Activated CD4-positive, alpha-beta T cell treated with anti-CD3 and anti-CD28 coated beads for 48 hours (primary cell): ENCODE measurements at places on chromosomes 6 and 20.

GRCh38 chr6:12203001-12203400, 87.2 kb upstream of the EDN1 start:
- no peak for DNase-seq

- DNase-seq, result no peak
Observed at GRCh38 chr6:32133786-32134185, 3.7 kb upstream of the FKBPL start.

GRCh38 chr6:127207591-127208120, 59.0 kb upstream of the RNF146 start:
- DNase-seq, result no peak

DNA sequence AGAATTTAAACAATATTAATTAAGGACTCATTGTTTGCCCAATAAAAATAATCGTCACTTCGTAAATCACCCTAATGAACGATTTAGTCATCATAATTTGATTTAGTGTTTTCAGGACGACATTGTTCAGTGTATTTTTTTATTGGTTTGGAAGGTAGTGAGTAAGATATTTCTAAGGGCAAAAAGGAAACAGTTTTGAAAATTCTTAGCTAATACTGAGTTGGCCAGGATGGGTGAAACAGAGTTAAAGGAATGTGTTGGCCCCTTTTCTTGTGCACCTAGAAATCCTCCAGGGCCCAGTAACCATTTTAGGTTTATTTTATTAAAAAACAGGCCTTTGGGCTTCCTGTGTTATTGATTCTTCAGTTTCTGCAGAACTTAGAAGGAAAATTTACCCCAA, 25.3 kb downstream of the ANKS1A start:
- DNase-seq, result no peak

- no peak for DNase-seq
Observed at GRCh38 chr6:154012852-154013251, 26.2 kb upstream of the OPRM1 start.

- no peak for DNase-seq
Observed at GRCh38 chr6:25320459-25320858, 41.3 kb downstream of the CARMIL1 start.

DNA sequence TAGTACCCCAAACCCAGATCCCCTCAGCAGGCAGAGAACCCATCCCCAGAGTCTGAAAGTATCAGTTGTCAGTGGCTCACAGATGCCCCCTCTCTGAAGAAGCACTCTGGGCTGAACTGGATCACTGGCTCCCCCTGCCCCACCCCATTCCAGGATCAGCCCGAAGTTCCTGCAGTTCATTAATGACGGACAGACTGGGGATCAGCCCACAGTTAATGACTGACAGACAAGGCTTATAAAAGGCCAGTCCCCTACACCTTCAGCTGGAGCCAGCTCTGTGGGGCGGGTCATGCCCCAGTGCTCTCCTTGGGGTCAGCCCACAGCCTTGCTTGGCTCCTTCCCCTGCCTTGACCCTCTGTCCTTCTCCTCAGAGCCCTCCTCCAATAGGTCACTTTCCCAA, 21.7 kb downstream of the KIAA1755 start:
- no peak for DNase-seq

GRCh38 chr6:93416571-93417420, 2.6 kb downstream of the EPHA7 start:
- peak; percentile 7 for DNase-seq

GRCh38 chr6:90982051-90982450, 395.2 kb upstream of the MAP3K7 start:
- DNase-seq, result no peak

- DNase-seq, result no peak
Observed at GRCh38 chr20:33828326-33828844, 17.2 kb downstream of the CHMP4B start.

GRCh38 chr20:1900321-1900801, 5.2 kb downstream of the SIRPA start:
- DNase-seq, result no peak

DNA sequence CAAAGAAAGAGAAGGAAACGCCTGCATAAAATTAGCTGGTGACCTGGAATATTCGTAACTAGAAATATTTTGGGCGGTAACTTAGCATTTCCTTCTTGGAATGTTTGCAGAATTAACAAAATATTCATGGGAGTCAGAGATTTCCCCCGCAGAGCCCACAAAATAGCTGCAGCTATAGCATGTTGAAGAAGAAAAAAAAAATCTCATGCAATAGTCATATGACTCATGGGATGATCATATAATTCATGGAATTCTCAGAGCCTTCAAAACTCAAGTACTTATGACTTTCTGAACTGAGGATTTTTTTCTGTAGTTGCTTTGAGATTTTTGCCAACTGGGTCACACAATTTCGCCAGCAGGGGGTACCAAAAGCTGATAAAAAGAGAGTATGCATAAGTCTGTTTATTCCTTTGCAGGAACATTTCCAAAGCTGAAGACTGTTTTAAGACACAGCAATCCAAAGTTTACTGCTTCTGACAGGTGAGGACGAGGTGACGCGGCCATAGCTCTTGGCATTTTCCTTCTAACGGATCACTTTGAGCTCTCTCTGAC, 586.0 kb upstream of the CHD6 start:
- no peak for DNase-seq

DNA sequence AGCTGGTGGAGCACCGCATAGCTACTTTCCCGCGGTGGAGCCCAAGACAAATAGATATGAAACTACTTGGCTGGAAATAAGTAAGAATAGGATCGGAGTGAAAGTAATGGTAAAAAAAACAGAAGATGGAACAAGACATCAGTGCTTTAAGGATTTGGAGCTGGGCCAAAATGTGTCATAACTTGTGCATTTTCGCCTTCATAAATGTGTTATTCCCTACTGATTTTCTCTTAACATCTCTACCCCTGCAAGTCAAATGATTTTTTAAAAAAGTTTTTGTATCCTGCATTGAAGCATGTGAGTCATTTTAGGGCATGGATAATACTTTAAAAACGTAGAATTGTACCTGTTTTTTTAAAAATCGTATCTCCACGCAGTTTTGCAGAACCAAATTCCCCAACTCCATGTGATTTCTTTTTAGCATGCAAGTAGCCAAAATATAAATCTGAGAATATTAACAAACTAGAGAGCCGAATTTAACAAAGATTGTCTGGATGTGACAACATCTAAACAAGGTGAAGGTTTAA, 882 bp upstream of the FAM184A start:
- peak; percentile 51 for DNase-seq

- DNase-seq, result no peak
Observed at GRCh38 chr6:169165561-169166300, 87.9 kb downstream of the THBS2 start.

- DNase-seq, result no peak
Observed at GRCh38 chr6:33816911-33817310, 13.1 kb upstream of the MLN start.

GRCh38 chr6:44268095-44268628, 2.1 kb upstream of the TMEM151B start:
- DNase-seq, result peak; percentile 71

DNA sequence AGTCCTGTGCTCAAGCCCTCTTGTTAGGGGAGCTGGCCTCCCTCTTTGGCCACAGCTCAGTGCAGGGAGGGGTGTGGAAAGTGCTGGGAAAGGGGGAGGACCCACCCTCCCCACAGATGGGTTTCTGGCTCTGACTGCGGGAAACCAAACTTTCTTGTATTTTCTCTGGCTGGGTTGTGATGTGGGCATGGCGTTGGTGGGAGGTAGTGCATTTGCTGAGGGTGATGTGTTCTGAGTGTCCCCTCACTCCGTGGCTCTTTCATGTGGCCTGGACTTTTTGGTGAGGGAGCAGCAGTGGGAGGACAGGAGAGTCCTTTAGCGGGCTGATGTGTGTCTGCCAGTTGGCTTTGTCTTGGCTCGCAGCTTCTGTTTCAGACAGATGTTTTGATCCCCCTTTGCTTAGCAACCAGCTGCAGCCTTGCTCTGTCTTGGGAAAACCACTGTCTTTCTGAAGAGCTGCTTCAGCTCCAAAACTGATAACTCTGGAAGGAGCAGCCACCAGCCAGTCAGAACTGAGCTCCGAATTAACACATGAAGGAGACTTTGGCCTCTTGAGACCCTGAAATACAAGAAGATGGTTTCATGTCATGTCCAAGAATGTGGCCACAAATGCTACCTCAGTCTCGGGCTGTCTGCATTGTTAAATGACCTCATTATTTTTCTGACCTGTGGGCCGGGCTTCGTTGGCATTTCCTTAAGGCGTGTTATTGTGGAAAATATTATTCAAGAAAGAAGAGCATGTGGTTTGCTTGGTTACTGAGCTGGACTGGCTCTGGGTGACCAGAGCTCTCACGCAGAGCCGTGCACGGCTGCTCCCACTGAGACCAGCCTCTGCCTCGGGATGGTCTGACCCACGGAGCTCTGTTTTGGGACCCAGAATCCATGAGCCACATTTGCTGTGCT, 21.5 kb downstream of the SYNJ2 start:
- DNase-seq, result peak; percentile 67

GRCh38 chr6:167712731-167713475, 113.8 kb upstream of the AFDN start:
- DNase-seq, result no peak

GRCh38 chr6:26197636-26197932, 110.4 kb downstream of the HFE start:
- no peak for DNase-seq

- no peak for DNase-seq
Observed at GRCh38 chr6:79985128-79985527, 19.3 kb upstream of the TTK start.

DNA sequence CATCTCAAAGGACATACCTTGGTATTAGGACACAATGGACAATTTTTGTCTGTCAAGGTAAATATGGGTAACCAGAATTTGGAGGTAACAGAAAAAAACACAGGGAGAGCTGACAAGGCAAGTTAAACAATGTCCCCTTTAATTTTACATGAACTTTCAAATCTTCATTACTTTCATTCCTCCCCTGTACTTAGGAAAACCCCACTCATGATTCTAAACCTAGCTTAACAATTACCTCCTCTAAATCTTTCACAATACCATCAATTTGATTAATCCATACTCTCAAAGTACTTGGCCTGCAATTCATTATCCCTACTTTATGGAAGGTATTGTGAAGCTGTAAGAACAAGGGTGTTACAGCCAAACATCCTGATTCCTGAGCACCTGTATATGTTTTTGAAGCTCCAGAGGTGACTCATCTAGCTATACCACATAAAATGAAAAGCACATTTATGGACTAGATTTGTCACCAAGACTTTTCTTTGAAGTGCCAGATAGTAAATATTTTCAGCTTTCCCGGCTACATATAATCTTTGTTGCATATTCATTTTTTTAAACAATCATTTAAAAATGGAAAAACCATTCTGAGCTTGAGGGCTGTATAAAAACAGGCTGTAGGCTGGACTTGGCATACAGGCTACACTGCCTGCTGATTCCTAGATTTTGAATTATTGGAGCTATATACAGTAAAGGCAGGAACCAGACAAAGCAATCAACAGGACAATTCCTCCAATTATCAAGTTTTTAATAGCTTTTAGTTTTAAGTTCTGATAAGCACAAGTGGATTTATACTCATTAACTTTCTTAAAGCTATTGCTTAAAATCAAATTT, 22.9 kb downstream of the DEK start:
- DNase-seq, result no peak

- no peak for DNase-seq
Observed at GRCh38 chr20:48359692-48360341, 468.0 kb downstream of the PREX1 start.

GRCh38 chr6:127190552-127190951, 72.1 kb downstream of the RSPO3 start:
- no peak for DNase-seq

- peak; percentile 63 for DNase-seq
Observed at GRCh38 chr20:856361-856775, 22.9 kb downstream of the FAM110A start.

DNA sequence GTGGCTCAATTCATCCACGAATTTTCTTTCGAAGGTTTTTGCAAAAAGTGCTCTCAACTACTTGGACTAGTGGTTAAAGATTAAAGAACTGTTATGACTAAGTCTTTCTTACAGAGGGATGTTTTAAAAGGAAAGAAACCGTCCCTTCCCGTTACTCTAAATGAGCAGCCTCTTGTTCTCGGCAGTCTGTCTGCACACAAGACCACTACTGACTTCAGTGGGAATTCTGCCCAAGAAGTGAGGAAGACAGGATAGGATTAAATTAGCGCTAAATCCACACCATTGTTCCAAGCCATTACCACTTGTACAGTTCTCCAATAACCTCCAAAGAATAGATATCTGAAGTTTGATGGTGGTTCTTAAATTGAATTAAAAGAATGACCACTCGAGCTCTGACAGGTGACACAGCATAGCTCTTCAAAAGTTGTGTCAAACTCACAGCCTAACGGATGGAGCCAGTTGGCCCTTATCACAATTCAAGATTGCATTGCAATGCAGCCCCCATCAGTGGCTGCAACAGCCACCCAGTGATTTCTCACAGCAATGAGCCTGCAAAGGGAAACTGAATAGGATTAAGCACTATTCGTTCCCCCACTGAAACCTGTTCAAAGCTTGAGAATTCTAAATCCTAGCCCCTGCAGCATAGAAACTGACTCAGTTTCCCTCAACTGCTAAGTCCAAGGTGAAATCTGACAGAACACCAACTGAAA, 1.8 kb downstream of the EPB41L2 start:
- DNase-seq, result no peak
